Foreskin keratinocyte (primary cell): ENCODE measurements at places on chromosomes 6 and 20. TPM values are rescaled to one million over a fixed set of nuclear protein-coding genes. Genes with fewer than 3 reads are reported as not detected.

SLC22A16 gene
- not detected in 2 replicates for total RNA-seq

EYS gene
- total RNA-seq, result 0.07 and 0.14 TPM in 2 replicates

DNA sequence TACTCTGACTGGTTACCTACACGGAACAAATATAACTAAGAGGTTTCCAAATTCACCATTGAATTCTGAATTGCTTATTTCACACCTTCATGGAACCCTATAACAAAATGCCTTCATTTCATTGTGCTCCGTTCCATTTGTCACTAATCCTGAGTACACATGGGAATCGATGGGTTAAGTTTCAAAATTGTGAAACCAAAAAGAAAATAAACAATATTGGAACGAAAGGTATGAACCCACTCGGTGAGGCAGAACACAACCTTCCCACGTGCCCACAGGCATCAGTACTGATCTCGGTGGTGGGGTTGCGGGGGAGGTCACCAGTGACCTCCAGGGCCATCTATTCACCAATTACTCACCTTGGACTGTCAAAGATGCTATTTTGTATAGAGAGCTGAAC is 34.0 kb downstream of the PLAGL1 start:
- no peak for DNase-seq

GRCh38 chr6:7770111-7770510 is 44.2 kb downstream of the BMP6 start:
- DNase-seq, result no peak

DNA sequence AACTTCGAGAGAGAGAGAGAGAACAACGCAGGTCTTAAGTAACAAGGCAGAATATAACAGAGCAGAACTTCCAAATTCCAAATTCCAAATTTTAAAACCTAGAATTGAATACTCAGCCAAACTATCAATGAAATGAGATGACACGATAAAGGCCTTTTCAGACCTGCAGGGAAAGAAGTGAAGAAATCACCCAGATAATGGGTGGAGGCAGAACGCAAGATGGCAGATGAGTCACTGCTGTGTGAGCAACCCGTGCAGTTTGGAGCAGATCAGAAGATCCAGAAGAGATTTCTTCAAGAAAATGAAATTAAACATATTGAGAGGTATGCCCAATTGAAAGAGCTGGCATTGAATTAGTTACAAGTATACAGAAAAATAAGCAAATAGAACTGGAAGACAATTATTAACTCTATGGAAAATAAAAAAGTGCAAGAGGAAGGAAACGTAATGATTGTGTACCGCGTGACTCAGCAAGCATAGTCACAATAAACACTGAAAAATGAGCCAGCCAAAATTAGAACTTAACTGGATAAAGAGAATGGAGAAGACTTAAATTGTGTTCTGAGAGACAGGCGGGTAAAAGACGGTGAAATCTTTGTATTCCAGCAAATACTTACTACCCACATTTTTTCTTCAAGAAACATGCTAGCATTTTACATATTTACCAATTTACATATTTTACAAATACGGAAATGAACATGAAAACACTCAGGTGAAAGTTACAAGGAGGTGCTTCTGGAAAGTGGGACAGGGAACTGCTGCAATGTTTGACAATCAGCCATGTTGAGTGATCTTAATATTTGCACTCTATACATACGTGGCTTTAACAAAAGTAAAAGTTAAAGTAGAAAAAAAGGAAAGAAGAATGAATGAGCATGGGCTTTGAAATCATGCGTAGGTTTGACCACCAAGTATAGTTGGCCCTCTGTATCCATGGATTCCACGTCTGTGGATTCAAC is 87.9 kb upstream of the CDYL start:
- DNase-seq, result peak; percentile 89

DNA sequence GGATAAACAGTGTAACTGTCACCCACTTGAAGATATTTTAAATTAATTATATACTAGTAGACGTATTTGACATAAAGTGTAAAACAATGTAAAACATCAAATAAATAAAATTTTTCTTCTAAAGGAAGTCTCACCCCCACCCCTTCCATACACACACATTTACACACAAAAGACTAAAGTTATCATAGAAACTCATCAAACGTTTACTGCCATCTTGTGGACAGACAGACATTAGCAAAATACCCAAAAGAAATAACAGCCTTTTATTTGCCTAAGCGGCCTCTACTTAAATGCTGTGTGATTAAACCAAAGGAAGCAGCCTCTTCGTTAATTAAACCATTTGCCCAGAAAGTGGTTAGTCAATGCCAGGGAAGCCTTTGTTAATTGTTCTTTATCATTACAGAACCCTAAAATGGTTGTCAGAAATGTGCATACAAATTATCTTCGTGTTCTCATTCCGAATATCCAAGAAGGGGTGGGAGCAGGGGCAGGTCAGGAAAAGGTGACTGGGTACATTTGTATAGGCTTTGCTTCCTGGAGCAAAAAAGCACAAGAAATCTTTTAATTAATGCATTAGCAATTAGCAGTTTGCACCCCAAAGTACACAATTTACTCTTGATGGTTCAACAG is 176.2 kb upstream of the SASH1 start:
- no peak for DNase-seq

DNA sequence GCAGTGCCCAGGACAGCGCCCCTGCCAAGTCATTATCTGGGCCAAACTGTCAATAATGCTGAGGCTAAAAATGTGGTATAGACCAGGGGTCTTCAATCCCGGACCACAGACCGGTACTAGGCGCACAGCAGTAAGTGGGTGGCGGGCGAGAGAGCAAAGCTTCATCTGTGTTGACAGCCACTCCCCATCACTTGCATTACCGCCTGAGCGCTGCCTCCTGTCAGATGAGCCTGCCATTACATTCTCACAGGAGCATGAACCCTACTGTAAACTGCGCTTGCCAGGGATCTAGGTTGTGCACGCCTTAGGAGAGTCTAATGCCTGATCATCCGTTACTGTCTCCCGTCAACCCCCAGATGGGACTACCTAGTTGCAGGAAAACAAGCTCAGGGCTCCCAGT is 91.0 kb downstream of the NFATC2 start:
- no peak for DNase-seq

GRCh38 chr20:6769903-6770785 is 2.7 kb downstream of the BMP2 start:
- peak; percentile 11 for DNase-seq

GRCh38 chr20:59434960-59435359 is 134.5 kb downstream of the EDN3 start:
- no peak for DNase-seq

GRCh38 chr20:33132513-33133372 is 35.2 kb upstream of the BPIFA2 start:
- no peak for DNase-seq

DNA sequence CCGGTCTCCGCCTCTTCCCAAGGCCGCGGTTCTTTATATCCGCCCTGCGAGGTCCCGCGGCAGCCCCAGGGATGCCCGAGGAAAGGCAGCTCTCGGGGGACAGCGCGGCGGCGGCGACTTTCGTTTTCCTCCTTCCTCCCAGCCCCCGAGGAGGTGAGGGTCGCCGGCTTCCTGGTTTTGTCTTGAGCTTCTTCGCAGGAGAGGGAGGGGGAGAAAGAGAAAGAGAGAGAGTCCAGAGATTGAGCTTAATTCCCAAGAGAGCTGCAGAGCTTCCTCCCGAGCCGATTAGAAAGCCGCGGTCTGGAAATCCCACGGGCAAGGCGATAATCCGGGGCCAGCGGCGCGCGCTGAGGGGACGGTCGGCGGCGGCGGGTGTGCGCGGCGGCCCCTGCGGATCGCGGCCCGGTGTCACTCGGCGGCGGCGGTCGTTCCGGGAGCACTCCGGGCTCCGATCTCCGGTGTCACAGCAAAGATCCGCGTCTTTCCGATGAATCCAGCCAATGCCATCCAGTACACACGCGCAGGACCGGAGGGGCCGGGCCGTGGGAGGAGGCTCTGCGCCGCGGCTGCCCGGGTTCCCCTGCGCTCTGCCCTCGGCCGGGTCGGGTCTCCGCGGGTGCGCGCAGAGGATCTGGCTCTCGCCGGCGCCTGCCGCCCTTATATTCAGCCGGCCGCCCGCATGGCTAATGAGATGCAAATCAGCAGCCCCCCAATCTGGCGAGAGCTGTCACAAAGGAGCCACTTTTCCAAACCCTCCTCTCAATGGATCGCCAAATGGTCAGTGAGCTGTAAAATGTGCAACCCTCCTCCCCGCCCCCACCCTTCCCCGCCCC is at the start of gene DLL1:
Gene DLL1 (minus strand): TSS at position 783 of the 833 bp plus-strand sequence. CDS start 939 bp downstream, outside the sequence.
- peak; percentile 51 for DNase-seq

- peak; percentile 89 for DNase-seq
Measured at GRCh38 chr20:52847029-52847660, 125.0 kb upstream of the TSHZ2 start.

DNA sequence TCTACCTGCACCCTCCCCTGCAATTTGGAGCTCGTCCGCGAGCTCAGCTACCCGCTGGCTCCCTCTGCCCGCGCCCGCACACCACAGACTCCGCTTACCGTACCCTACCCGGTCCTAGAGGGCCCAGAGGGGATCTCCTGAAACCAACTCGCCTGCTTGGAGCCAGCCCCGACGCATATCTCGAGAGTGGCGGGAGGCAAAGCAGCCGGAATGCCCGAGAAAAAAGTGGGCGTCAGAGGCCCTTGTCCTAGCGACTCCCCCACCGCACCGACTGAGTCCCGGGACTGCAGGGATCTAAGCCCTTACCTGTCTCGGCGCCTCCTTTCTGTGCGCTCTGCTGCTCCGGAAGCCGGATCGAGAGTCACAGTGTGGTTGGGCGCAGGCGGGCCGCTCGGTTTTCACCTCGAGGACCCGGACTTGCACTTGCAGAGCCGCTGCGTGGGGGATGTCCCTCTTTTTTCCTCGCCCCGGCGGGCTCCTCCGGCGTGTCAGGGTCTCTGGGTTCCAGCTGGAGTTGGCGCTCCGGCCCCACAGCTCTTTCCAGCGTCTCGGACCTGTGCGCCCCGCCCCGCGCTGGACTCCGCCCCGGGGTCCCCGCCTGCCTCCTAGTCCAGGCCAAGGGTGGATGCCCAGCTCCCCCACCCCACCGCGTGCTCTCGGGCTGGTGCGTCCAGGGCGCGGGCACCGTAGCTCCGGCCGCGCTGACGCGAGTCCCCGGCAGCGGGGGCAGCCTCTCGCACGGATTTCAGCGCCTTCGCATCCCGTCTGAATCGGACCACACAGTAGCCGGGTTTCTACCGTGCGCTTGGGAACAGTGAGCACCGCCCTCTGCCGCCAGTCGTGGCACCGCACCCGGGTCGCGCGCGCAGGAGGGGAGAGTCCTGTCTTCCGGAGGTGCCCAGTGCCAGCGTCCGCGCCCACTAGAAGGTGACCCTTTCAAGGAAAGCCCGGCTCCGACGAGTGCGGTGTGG is at the start of gene PROKR2:
Gene PROKR2 (minus strand): TSS at position 767 of the 971 bp plus-strand sequence. CDS start 2,585 bp downstream, outside the sequence.
- peak; percentile 18 for DNase-seq
